ENCODE measurements at places on chromosomes 2 and 18. TPM values are rescaled to one million over a fixed set of nuclear protein-coding genes. Genes with fewer than 3 reads are reported as not detected.

The CRYBA2 gene
- not detected for total RNA-seq

The UPP2 gene
- total RNA-seq: not detected

The PRKAG3 gene
- total RNA-seq: 0.41 TPM

The KCNG3 gene
- total RNA-seq: not detected

The KLHL30 gene
- total RNA-seq: 0.33 TPM

The SNTG2 gene
- not detected for total RNA-seq

The LYG2 gene
- total RNA-seq: not detected

The KCNF1 gene
- total RNA-seq: not detected

The CTDP1 gene
- total RNA-seq: 14.1 TPM

The RNF144A gene
- 10.8 TPM for total RNA-seq

The BIN1 gene
- 45.8 TPM for total RNA-seq

The NAT8 gene
- total RNA-seq: not detected

The IGFBP5 gene
- total RNA-seq: 334 TPM

The IL1F10 gene
- total RNA-seq: not detected

The G6PC2 gene
- total RNA-seq: not detected

The ATL2 gene
- 125 TPM for total RNA-seq

The MATN3 gene
- total RNA-seq: 1.1 TPM

The GPAT2 gene
- 10.2 TPM for total RNA-seq

The ZNF396 gene
- total RNA-seq: 2.0 TPM

The RAB6D gene
- under 0.01 TPM for total RNA-seq

The FSIP2 gene
- total RNA-seq: 1.6 TPM

The RAB6C gene
- not detected for total RNA-seq

The RIT2 gene
- total RNA-seq: not detected

The PASK gene
- 21.9 TPM for total RNA-seq

The LYPD6B gene
- not detected for total RNA-seq

The ZEB2 gene
- 129 TPM for total RNA-seq

The LPIN2 gene
- 43.7 TPM for total RNA-seq

The GAREM2 gene
- 0.57 TPM for total RNA-seq

The LOXHD1 gene
- total RNA-seq: not detected

The AGAP1 gene
- 9.8 TPM for total RNA-seq

The KATNAL2 gene
- 10.4 TPM for total RNA-seq

The POTEE gene
- total RNA-seq: not detected

The DIS3L2 gene
- total RNA-seq: 36.3 TPM

The LYG1 gene
- 0.09 TPM for total RNA-seq

The ANO7 gene
- total RNA-seq: 1.1 TPM

The DSG4 gene
- total RNA-seq: not detected

The CNTNAP5 gene
- not detected for total RNA-seq

The SLC19A3 gene
- 1.6 TPM for total RNA-seq

The TMEM163 gene
- total RNA-seq: not detected

The WDSUB1 gene
- total RNA-seq: 8.7 TPM

The TMEM198 gene
- 1.1 TPM for total RNA-seq

The ABCG8 gene
- total RNA-seq: not detected

The OST4 gene
- 300 TPM for total RNA-seq

The ERFE gene
- total RNA-seq: 3.4 TPM

The CYTIP gene
- total RNA-seq: 0.82 TPM

The MC5R gene
- total RNA-seq: not detected

The CCDC148 gene
- 9.1 TPM for total RNA-seq

The POTEF gene
- not detected for total RNA-seq

The ALPI gene
- not detected for total RNA-seq

The CGREF1 gene
- 9.3 TPM for total RNA-seq

The HOXD1 gene
- total RNA-seq: not detected

The HS6ST1 gene
- 10.6 TPM for total RNA-seq

The EMX1 gene
- not detected for total RNA-seq

The ALK gene
- 0.27 TPM for total RNA-seq

The UGT1A8 gene
- 0.09 TPM for total RNA-seq

The CAMKMT gene
- total RNA-seq: 15.0 TPM

The ADAM23 gene
- total RNA-seq: 7.8 TPM

The HJURP gene
- 1.1 TPM for total RNA-seq

Data from fibroblast of the aortic adventitia (primary cell).